Kidney tubule cell (primary cell): ENCODE measurements at places on chromosomes 11 and 22.
A peak's percentile ranks its signal among the peaks of the same experiment; 100 is the strongest.

- peak; percentile 15 for DNase-seq
These were observed 27.9 kb upstream of the SMPD1 start for GRCh38 chr11:6362185-6362872.

DNA sequence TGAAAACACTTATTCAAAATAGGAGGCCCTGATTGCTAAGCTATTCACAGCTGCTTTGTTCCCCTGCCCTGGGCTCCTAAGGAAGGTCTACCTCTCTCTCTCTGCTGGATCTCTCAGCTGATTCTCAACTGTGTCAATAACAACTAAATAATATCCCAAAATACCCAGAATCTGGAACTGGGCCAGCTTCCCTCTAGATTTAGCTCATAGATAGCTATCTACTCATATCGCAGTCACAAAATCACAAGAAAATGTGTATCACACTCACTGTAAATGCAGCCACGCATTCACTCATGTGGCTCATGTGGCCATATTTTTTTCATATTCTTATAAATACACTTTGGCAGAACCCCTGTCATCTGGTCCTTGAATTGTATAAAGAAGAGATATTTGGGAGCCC, 555.1 kb downstream of the OPCML start:
- DNase-seq: no peak

DNA sequence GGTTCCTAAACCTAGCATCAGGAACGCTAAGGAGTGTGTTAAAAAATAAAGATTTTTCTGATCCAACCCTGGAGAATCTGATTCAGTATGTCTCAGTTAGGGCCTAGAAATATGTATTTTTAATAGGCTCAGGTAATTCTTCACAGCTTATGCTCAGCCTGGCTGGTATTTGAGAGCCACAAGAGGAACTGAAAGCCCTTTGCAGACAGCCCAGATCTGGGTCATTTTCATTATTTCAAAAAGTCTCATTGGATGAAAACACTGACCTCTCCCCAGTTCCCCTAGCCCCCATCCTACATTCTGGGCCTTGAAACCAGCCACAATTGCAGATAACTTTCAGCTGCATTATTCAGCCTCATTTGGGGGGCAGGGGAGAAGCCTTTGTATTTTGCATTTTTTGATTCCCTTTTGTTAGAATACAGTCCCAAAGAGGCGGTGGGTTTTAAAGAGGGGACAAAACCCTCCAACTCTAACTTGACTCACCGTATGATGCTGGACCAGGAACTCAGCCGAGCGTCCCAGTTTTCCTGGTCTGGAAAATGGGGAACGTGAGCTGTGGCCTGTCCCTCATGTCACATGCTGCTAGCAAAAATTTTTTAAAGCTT, 66.0 kb upstream of the LARGE1 start:
- DNase-seq: no peak

GRCh38 chr11:103091064-103091800, 728 bp downstream of the DCUN1D5 start:
- DNase-seq: peak; percentile 44

GRCh38 chr11:68297812-68298658, 14.4 kb upstream of the LRP5 start:
- peak; percentile 68 for DNase-seq

DNA sequence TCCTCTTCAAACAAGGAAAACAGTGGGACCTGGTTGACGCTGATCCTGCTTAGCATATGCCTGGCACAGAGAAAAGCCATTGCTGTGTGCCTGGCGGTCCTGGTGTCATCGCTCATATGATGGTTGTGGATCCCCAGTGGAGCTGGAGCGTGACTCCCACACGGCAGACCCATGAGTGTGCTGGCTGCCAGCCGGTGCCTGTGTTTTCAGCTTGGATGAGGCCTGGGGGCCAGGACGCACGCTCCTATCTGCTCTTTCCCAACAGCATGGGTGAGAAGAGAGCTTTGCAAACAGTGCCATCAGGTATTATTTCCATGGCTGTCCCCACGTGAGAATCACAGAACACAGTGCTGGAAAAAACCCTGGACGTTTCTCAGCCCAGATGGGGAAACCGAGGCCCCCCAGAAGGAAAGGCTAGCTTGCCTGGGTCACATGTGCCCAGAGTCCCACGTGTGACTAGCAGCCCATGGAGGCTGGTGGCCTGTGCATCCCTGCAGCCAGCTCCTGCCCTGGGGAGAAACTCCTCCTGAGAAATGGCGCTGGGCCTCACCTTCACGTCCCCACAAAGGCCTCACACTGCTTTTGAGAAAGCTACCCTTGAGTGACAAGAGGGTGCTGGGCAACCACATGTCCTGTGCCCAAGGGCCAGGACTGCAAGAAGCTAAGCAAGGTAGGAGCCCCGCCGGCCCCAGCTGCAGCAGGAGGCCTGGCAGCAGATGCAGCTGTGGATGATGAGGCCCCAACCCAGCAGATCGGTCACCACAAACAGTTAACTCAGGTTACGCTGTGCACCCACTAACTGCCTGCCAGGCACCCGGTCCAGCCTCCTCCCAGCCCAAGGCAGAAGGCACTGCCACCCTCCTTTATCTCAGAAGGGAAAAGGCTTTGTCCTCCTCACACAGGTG, 4.2 kb downstream of the CDKN1C start:
- no peak for DNase-seq

GRCh38 chr22:41538583-41538982, 5.7 kb downstream of the POLR3H start:
- DNase-seq: no peak

DNA sequence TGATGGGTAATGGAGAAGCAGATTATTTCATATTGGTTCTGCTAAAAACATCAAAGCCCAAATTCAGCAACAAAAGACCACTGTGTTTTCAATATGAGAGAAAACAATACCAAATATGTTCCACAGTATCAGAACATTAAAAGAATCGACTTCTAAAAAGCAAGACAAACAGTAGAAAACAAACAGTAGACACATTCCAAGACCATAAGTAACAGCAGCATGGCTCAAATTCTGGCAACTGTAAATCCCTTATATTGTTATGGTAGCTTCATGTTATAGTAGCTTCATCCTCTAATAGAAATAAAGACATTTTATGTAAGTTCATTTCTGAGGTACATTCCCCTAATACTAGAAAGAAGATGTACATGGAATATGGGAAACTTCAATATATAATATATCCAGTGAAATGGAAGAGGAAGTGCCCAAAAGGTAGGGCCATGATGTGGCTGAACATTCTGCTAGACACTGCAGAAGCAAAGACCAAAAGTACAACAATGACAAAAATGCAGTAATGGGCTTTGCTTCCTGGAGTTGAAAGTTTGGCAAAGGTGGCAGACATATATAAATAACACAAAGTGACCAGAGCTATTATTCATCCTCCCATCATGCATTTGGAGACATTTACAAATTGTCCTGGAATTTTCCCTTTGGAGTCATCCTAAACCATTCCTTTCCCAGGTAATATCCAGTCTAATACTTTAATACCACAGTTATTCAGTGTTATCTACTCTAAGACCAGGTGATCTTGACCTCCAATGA, 299.9 kb downstream of the DCDC1 start:
- DNase-seq: peak; percentile 80

GRCh38 chr11:132373405-132374143, 1003.2 kb downstream of the NTM start:
- DNase-seq: no peak
